ENCODE measurements at places on chromosomes 7 and 10.

DNA sequence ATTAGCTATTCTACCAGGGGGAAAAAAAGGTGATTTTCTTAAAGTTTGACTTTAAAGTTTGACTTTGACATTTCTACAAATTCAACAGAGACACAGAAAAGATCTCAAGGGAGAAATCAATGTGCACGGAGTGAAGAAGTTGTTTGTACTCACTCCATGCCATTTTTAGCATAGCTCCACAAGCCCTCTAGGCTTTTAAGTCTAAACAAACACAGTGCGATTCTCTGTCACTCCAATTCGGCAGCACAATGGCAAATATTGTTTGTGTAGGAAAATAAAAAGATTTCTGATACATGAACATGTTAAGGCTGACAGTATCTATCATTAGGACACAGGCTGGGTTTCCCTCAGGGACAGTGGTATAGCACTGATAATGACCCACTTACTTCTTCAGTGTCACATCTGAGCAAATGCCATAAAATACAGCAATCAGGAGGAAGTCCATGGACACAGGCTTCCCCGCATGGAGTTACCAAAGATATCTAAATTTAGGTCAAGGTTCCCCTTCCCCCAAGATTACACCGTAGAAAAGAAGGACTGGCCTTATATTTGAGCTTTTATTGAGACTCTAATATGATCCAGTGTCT lies 28.0 kb downstream of the GSAP start:
- DNase-seq = no peak

GRCh38 chr7:79317728-79318127 lies 135.7 kb downstream of the MAGI2 start:
- DNase-seq = no peak

DNA sequence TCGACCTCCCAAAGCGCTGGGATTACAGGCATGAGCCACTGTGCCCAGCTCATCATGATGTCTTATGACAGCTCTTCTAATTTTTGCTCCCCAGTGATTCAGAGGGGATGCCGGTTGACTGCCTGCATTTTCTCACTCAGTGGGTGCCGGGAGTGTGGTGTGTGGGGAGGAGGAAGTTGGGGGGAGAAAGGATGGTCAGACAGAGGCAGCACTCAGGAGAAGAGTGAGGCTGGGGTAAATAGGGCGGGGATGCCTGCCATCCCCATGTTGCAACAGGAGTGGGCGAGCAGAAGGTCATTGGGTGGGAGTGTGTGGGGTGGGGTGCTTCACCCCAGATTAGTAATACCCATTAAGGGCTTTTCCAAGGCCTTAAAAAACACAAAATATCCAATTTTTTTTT lies 3.5 kb upstream of the CCL24 start:
- DNase-seq = no peak

- DNase-seq = no peak
Observed at GRCh38 chr7:140404565-140405065, 757 bp downstream of the RAB19 start.

GRCh38 chr7:150663802-150664494 lies 21.6 kb upstream of the GIMAP2 start:
- DNase-seq = no peak

GRCh38 chr10:71371750-71372166 lies 25.0 kb upstream of the CDH23 start:
- DNase-seq = no peak

DNA sequence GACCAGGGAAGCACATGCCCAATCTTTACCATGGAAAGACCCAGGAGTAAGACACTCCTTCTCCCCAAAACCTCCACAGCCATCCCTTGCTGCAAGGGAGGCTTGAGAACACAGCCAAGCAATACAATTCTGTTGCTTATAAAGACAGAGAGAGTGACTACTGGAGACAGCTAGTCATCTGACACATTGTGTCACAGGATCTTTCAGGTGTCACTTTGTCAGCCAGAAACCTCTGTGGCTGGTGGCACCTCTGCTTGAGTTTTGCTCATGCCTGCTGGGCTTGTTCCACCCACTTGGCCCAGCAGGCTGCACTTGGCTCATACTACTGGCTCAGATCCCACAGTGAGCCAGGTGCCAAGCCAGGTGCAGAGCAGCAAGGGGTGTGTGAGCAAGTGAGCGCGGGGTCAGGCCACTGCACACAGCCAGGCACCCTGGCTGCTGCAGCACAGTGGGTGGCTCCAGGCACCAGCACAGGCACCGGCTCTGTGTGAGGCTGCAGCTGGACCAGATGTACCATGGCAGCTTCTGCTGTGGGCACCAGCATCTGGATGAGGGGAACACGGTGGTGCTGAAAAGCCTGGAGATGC lies 12.4 kb upstream of the PRLHR start:
- no peak for DNase-seq

All from activated T-helper 9 cell treated with anti-CD3 and anti-CD28 coated beads, Interleukin-2, amount 50 U/mL, for 16 hours (primary cell).